ENCODE measurements at places on chromosomes 7 and 10. TPM values are rescaled to one million over a fixed set of nuclear protein-coding genes. Genes with fewer than 3 reads are reported as not detected.

Gene SPAM1
- not detected for total RNA-seq

GRCh38 chr10:124917428-124918190 lies 24.3 kb upstream of the ZRANB1 start:
- DNase-seq = peak; percentile 62

Gene EBLN1
- total RNA-seq = not detected

- no peak for DNase-seq
Observed at GRCh38 chr10:17649836-17650235, 5.9 kb downstream of the STAM start.

- DNase-seq = no peak
Observed at GRCh38 chr7:129789652-129790051, 163.1 kb downstream of the UBE2H start.
